GM12864 (cell line): ENCODE measurements at places on chromosomes 2 and 18.

- DNase-seq = peak; percentile 8
Observed at GRCh38 chr2:233565685-233566140, 869 bp downstream of the USP40 start.

DNA sequence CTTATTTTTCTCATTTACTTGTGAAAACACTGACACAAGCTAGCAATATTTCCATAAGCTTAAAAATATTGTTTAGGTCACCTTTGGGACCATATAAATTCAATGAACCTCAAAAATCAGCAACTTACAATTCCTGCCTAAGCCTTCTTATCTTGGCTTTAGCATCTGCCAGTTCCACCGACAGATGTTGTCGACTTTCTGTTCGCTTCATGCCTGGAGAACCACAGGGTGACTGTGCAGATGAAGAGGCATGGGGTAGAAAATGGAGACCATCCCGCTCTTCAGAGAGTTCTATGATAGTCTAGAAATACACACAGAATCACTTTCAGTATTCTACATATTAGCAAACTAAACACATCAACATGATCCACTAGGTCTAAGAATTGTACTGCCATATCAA lies 64.2 kb downstream of the CCDC88A start:
- DNase-seq = no peak

GRCh38 chr18:67199993-67200617 lies 316.4 kb downstream of the DSEL start:
- DNase-seq = peak; percentile 30

DNA sequence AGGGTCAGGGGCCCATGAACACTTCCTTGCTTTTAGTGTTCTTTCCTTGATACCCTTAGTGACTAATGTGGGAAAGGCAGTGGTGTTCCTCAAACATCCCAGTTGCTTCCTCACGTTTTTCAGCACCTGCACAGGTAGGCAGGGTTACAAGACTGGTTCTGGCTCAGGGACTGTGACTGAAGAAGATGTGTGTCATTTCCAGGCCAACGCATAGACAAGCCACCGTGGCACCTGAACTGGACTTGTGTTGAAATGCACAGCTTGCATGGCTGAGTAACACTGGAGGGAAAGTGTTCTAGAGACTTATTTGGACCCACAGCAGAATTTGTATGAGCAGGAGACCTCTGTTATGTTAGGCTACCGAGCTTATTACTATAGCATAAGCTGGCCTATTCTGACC lies 107.9 kb downstream of the SPOPL start:
- DNase-seq = no peak

GRCh38 chr2:241315879-241316631 lies at the start of gene SEPTIN2:
Gene SEPTIN2, plus strand, starts transcription at chr2:241315925. Its CDS starts 8,308 bp downstream, at chr2:241324233.
- DNase-seq = no peak

- DNase-seq = no peak
Observed at GRCh38 chr2:172098287-172098649, 4.4 kb downstream of the DLX2 start.

DNA sequence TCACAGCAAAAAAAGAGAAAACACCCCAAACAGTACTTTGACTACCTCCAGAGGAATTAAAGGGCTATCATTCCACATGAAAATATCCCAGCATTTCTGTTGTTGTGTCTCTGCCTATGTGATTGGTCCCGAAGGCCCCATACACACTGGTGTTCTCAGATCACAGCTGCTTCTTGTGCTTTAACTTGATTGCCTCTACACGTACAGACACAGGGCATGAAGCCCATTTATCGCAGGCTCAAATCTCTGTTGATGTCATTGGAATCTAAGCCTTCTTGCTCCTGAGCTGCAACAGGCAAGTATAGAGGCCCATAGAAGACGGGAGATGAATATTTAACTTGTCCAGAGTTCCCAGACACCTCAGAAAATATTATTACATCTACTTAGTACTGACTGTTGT lies 405.2 kb downstream of the NCKAP5 start:
- no peak for DNase-seq

DNA sequence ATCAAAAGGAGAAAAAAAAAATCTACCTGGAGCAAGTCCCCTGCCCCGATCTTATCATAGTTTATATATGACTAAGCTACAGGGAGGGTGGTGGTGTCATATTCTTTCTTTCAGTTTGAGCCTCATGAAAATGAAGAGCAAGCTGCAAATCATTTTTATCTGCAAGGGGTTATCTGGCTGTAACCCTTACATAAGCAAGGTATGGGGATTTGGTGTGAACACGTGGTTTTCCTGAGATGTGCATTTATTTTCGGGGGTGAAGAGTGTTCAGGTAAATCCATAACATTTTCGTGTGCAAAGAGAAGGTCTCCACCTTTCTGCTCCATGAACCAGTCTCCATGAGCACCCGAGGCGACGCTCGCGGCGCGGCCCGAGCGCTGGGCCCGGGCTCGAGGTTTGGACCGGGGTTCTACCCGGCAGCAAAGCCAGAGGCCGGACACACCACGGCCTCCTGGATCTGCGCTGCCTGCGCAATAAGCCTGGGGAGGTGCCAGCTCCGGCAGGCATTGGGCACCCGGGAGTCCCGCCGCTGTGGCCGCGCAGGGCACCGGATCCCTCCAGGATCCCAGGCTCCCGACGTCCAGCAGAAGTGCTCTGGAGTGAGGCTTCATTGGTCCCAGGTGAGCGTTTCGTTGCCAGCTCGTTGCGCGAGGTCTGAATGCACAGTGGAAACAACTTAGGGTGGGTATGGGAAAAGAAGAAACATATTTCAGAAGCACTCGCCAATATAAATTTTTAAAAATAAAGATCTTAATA lies 36.1 kb upstream of the GPD2 start:
- DNase-seq = peak; percentile 15

- DNase-seq = no peak
Observed at GRCh38 chr2:129011466-129012061, 692.9 kb upstream of the HS6ST1 start.

- DNase-seq = no peak
Observed at GRCh38 chr2:111694700-111695101, 189.3 kb downstream of the ANAPC1 start.

DNA sequence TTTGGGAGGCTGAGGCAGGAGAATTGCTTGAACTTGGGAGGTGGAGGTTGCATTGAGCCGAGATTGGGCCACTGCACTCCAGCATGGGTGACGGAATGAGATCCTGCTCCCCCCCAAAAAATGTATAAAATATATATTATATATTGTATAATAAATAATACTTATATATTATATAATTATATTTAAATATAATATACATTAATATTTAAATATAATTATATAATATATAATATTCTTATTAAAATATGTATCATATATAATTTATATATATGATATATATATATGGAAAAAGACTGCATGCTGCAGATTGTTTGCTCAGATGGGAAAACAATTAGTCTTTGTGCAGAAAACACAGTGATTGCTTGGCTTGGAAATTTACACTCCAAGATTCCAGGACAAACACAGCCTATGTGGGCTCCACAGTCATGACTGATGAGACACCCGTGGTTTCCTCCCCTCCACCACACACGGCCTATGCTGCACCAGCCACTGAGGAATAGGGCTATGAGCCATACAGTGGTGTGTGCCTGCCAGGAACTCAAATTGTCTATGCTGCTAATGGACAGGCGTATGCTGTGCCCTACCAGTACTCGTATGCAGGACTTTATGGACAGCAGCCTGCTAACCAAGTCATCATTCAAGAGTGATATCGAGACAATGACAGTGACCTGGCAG lies 30.0 kb downstream of the PMAIP1 start:
- no peak for DNase-seq

DNA sequence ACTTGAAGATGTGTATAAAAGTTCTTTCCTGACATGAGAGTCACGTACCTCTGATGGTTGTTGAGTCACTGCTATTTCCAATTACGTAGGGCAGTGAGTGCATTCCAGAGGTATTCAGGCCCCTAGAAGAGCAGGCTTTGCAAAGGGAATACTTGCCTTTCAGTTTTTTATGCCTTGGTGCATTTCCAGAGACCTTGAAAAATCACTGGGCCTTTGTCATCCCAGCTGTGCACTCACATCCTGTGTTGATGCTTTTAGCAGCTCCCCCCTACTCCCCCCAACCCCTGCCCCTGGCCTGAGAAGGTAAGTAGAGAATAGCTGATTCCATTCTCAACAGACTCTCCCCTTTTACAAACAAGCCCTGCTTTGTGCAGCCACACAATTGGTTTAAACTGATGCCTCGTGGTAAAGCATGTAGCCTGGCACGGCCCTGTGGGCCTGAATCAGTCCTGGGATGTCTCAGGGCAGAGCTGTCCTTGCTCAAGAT lies 174.2 kb downstream of the PRPF40A start:
- no peak for DNase-seq

GRCh38 chr2:86069783-86070339 lies 35.8 kb downstream of the POLR1A start:
- DNase-seq = no peak

- no peak for DNase-seq
Observed at GRCh38 chr2:161418715-161419637, 2.9 kb downstream of the TBR1 start.

DNA sequence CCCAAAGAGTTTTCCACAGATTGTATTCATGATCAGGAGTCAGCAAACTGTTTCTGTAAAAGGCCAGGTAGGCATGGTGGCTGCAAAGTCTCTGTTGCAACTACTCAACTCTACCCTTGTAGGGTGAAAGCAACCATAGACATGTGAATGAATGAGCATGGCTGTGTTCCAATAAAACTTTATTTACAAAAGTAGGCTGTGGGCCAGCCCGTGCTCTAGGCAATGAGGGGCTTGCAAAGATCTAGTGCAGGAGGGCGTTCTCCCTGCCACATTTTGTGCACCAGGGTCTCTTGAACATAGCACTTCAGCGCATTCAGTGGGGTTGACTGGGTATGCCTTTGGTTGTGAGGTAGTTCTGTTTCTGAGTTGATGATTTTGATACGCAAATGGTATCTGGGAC lies 85.8 kb downstream of the ST6GAL2 start:
- no peak for DNase-seq

- no peak for DNase-seq
Observed at GRCh38 chr18:3358310-3358709, 91.7 kb upstream of the TGIF1 start.

DNA sequence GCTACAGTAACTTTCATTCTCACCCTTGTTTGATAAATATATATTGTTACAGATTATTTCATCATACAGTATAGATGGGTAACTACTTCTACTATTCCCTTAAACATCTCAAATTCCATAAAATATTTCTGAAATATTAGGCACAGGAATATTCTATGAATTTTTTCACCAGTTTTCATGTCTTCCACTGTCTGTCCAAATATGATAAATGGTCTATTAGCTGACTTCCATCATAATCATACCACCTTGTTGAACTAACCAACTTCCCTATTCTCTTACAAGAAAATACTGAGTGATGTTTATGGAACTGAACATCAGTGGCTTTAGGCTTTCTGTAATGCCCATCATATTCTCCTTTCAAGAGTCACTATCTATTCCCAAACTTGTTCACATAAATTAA lies 82.4 kb downstream of the TRAPPC8 start:
- no peak for DNase-seq

GRCh38 chr2:218807626-218808025 lies 24.0 kb downstream of the PRKAG3 start:
- no peak for DNase-seq

GRCh38 chr2:237513693-237514092 lies 26.6 kb downstream of the MLPH start:
- DNase-seq = no peak

DNA sequence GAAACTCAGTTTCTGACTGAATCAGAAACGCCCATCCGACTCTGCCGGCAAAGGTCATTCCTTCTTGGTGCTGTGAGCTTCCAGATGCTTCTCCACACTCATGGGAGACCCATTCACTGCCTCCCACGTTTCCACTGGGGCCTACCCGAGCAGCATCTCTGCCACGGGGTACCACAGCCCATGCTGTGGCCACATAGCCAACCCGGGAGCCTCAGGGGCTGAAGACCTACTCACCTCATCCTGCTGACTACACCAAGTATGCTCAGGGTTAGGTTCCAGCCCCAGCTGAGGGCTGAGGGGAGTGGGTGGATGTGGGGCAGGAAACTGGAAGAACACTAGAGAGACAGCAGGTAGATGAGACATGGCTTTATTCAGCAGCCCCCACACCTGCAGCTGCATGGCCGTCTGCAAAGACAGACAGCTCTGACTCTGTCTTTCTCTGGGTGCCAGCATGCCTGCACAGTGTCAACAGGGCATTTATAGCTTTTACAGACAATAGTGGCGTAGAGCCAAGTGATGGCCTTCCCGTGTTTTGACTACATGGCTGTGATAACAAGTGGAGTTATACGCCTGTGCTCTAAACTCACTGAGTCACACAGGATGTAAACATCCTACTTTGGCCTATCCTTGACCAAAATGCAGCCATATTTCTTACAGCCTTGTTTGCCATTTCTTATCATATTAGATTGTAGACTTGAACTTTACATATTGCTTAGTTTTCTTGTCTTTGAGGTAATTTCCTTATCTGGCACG lies 16.5 kb upstream of the KLHL23 start:
- DNase-seq = no peak

GRCh38 chr2:149472413-149472812 lies 115.2 kb downstream of the MMADHC start:
- DNase-seq = no peak

DNA sequence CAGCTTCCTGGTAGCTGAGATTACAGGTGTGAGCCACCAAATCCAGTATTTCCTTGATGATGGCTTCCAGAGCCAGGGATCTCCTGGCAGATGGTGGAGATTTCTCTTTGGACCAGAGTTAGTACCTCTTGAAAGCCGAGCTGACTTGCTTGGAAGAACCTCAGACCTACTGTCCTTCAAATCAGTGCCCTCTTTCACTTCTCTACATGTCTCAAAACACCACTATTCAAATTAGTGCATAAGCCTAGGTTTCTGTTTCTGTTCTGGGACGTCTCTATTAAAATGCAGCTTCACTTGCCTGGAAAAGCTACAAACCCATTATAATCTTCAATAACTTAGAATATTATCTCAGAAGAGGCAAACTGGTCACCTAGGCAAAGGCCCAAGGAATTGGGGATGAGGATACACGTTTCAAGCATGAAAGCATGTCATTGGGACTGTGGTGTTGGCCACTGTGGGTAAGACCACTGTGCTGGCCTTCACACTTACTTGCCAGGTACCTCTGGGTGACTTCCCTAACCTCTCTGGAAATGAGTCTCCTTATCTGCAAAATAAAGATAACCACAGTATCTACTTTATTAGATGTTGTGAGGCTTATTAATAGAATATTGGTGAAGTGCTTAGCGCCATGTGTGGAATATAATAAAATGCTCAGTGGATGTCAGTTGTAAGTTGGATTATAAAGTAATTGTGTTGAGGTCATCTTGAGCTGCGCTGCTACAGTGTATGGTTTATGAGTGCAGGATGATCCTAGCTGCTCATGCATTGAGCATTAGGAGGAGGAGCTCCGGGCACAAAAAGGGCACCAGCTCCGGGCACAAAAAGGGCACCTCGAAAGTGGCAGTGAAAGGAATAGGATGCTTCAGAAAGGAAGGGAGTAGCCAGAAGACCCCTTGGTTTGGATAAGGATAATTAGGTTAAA lies 84.5 kb downstream of the DOCK10 start:
- DNase-seq = peak; percentile 68

- DNase-seq = peak; percentile 58
Observed at GRCh38 chr2:55054106-55054875, 4.0 kb upstream of the RTN4 start.

- no peak for DNase-seq
Observed at GRCh38 chr18:33495278-33495677, 54.8 kb upstream of the CCDC178 start.

GRCh38 chr2:217911283-217912097 lies 91.3 kb downstream of the TNS1 start:
- no peak for DNase-seq
